ENCODE measurements at places on chromosomes 7 and 10.

DNA sequence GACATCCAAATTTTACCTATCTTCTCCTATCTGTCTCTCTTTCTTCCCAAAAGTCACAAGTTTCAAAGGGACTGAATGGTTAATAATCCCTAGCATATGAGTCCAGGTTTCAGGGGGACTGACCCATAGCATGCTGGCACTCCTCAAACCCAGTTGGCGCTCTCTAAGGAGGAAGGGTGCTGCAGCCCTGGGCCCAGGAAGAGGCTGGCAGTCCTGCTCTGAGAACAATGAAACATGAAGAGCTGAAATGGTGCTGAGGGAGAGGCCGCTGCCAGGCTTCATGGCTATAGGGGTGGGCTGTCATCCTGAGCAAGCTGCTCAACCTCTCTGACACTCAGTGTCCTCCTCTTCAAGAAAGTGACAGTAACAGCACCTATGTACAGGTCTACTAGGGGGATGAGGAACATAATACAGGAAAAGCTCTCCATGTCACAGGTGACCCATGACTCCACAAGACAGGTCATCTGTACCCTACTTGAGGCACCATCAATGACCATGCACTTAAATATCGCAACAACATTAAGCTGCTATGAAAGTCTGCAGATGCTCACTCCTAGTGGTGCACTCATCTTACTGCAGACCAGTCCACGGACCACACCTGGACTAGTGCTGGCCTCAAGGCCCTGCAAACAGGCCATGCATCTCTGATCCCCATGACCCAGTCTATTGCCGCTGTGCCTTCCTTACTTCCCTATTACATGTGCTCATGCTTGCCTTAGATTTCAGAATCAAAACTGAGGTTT, 17.0 kb downstream of the COBL start:
- DNase-seq: no peak

DNA sequence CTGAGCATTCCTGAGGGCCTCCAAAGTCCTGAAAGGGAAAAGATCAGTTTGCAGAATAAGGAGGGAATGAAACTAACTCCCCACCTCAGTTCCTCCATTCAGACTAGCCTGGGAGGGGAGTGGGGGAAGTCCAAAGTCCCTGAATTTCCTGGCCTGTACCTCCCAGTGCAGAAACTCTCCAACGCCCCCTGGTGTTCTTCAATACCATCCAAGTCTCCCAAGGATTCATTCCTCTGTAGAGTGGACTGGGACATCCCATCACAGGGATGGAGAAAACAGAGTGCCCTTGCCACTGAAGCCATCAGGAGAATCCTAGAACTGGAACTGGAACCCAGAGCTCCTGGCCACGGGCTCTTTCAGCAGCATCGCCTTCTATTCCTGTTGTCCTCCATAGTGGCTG, 1.6 kb upstream of the COL13A1 start:
- DNase-seq: no peak

- no peak for DNase-seq
Observed at GRCh38 chr10:26463986-26464385, 25.8 kb downstream of the APBB1IP start.

- DNase-seq: no peak
Observed at GRCh38 chr7:18623389-18623788, 127.8 kb downstream of the HDAC9 start.

- no peak for DNase-seq
Observed at GRCh38 chr10:114034923-114035645, 8.6 kb upstream of the ADRB1 start.

GRCh38 chr7:977326-978048, 2.1 kb upstream of the COX19 start:
- DNase-seq: no peak

DNA sequence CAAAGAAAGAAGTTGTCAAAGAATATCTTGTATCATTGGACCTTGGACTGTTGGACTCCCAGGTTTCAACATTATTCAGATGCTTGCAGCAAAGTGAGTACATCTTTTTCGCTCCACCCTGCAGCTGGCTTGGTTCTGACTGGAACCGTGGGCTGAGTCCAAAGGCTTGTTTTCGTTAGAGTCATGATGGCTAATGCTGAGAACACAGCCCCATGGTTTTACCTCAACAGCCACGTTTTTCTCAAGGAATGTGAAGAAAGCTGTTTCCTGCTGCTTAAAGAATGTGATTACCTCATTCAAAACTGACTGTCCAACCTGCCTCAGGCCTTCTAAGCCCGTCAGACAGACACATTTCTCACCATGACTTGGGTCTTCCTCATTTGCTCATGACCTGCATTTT, 69.5 kb downstream of the STEAP1B start:
- peak; percentile 92 for DNase-seq

DNA sequence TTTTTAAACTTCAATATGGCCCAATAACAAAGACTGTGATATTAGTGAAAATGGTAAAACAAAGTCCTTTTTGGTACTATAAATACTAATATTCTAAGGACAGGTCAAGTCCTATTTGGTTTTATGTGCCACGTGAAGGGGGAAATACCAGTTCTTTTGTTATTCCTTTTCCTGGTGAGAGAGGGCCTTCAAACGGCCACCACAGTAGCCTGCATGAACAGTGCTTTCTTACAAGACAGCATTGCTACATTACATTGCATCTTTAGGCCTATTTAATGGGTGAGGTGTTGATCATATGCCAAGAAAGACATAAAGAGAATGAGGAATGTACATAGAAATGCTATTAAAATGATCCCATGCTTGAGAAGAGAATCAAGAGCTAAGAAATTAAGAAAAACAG, 214.8 kb downstream of the LRRTM3 start:
- no peak for DNase-seq

- DNase-seq: no peak
Observed at GRCh38 chr10:7789390-7789789, 1.4 kb downstream of the ATP5F1C start.

DNA sequence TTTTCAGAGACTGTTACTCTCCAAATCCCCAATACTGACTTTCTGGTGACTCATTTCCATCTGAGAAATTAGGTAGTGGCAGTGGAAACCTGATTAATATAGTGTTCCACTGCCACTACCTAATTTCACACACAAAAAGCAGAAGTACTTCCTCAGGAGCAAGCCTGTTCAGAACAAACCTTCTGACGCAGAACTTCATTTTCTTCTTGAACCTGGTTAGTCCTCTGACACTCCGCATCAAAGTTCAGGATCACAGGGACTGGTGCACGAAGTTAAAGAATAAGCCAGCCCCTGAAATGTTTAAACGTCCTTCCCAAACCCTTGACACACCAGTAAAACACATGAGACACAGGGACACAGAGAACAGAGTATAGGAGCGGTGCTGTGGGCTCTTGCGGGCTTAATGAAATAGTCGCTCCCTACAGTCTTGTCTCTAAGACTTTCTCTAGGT, 4.4 kb downstream of the WDR91 start:
- no peak for DNase-seq

- no peak for DNase-seq
Observed at GRCh38 chr7:118000480-118001202, 127.4 kb upstream of the CTTNBP2 start.

DNA sequence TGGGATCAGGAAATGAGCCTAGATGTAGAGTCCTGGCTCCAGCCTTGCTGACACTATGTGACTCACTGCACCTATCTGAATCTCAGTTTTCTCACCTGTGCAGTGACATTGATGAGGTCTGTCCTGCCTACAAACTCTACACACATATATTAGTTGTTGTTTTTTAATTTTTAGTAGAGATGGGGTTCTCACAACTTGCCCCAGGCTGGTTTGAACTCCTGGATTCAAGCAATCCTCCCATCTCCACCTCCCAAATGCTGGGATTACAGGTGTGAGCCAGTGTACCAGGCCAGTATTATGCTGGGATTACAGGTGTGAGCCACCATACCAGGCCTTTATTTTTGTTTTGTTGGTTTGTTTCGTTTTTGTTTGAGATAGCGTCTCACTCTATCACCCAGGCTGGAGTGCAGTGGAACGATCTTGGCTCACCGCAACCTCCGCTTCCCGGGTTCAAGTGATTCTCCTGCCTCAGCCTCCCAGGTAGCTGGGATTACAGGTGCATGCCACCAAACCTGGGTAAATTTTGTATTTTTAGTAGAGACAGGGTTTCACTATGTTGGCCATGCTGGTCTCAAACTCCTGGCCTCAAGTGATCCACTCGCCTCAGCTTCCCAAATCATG, 11.8 kb upstream of the DDIT4 start:
- no peak for DNase-seq

- DNase-seq: no peak
Observed at GRCh38 chr10:34181553-34182300, 633.4 kb downstream of the PARD3 start.

GRCh38 chr7:108468246-108468645, 12.0 kb upstream of the NRCAM start:
- no peak for DNase-seq

- no peak for DNase-seq
Observed at GRCh38 chr7:15874774-15875173, 188.3 kb upstream of the MEOX2 start.
